Stimulated activated CD8-positive, alpha-beta memory T cell treated with anti-CD3 and anti-CD28 coated beads, Interleukin-4, amount 100 ng/mL, for 4 hours (primary cell): ENCODE measurements at places on chromosomes 2 and 18.

GRCh38 chr2:188819792-188820191 is 154.4 kb upstream of the COL3A1 start:
- no peak for DNase-seq

DNA sequence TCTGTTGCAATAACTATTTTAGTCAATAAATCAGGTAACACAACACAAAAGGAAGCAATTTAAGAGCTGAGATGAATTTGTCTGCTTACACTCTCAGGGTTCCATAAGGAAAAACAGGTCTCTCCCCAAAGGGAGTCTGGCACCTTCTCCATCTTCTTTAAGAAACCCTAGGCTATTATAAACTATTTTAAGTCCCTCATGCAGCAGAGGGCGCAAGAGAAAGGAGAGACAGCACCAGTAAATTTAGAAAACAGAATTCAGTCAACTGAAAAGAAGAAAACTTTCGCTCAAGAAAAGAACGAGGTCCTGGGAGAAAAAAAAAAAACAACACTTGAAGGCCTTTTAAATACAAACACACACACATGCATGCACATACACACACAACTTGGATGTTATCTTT is 19.1 kb downstream of the SULT1C4 start:
- DNase-seq: no peak

DNA sequence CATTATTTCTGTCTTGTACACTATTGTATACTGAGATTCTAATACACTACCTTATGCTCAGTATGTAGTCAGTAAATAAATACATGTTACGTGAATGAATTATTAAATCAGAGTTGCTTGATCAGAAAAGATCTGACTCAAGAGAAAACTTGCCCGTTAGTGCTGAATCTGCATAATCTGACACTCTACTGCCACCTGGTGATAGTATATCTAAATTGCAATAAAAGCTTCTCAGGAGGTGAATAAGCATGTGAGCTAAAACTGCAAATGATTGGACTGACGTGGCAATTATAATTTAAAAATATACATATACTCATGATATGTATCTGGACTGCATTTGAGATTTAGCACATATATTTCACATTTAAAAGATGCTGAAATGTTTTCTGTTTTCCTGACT is 70.4 kb downstream of the KIAA1328 start:
- no peak for DNase-seq

DNA sequence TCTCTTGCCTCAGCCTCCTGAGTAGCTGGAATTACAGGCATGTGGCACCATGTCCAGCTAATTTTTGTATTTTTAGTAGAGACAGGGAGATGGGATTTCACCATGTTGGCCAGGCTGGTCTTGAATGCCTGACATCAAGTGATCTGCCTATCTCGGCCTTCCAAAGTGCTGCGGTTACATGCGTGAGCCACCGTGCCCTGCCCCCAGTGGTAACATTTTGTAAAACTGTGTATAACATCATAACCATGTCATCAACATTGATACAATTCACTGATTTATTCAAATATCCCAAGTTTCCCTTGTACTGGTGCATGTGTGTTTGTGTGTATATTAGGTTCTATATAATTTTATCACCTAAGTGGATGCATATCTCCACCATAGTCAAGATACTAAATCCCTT is 70.0 kb downstream of the PDCL3 start:
- DNase-seq: no peak

GRCh38 chr2:235570256-235570655 is 76.4 kb downstream of the AGAP1 start:
- no peak for DNase-seq

DNA sequence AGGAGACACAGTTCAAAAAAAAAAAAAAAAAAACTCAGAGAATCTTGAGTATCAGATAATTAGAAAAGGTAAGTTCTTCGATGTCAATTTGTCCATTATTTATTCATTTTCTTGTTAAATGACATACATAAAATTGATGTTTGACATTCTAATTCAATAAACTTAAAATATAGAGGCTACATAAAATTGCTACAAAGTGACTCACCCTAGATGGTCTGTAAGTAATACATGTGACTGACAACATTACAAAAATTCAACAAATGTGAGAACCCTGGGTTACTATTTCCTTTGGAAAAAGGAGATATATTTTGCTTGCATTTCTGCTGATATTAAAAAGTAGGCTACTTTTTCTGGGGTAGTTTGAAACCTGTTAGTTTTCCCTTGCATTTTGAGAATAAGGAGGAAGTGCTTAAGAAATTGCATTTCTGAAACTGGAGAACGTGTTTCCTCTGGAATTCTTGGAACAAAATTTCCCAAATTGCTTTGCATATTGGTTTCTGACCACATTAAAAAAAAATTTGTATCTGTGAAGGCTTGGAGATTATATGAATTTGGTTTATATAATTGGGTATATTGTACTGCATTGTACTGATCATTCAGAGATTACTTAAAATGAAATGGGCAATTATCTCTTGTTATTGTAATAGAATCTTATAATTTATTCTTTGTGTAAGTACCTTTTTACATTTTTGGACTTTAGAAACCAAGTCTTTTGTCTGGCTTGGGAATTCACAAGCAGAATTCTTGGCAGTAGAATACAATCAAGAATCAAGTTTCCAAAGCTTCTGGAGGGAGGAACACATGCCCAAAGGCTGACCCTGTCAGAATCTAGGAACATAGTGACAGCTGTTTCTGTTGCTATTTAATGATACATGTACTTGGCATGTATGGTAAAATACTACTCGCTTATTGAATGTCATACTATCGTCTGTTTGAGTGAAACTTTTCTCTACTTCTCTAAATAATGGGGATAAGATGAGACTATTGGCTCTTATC is 106.1 kb downstream of the DSEL start:
- DNase-seq: no peak

- DNase-seq: no peak
Measured at GRCh38 chr2:201513271-201513670, 61.7 kb downstream of the STRADB start.

DNA sequence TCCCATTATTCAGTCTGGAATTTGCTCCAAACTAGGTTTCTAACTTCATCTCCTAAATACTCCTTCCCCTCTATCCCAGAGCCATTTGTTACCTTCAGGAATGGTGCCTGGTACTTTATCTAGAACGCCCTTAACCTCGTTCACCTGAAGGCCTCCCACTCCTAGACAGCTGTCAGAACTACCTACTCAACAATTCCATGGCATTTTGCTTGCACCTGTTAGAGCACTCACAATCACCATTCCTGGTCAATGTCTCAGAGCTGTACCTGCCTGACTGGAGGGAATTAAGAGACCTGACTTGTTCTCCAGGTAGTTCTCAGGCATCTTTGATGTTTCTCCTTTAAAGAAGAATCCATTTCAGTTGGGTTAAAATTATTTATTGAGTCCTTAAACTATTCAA is 88.9 kb downstream of the GAREM1 start:
- no peak for DNase-seq

DNA sequence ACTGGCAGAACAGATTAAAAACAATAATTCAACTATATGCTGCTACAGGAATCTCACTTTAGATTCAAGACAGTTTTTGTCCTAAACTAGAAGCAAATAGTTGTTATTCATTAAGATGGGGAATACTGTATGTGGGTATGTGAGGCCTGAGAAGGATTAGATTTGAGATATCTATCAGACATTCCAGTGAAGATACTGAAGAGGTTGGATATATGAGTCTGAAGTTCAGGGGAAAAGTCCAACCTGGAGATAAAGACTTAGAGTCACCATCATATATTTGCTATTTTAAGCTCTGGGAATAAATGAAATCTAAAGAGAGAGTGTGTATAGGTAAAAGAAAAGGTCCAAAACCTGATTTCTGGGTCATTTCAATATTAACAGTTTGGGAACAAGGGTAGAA is 96.2 kb upstream of the RBBP8 start:
- no peak for DNase-seq

DNA sequence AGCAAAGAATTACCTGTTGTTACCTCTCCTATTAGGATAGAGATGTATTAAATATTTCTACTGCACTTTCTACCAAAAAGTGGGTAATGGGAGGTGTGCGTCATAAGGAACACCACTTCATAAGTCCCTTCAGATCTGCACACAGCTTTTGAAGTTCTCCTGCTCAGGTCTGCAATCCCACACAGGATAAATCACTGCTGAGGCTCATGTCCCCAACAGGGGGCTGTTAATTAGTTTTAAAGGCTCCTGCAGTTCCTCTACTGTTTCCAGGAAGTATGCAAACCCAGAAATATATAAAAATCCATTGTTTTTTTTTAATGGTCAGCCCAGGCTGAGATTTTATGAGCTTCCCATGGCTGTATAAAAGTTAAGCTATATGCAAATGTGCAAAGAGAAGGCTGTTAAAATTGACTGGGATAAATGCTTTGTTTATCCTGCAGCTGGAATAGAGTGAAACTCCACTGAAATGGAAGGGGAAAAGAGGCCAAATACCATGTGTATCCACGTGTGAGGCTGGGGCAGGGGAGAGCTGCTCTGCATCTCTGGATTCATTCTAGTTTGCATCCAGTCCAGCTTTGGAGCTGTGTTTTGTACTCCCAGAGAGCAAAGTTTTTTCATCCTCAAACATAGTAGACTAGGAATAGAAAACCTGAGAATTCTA is 903.7 kb downstream of the TDRD15 start:
- no peak for DNase-seq

DNA sequence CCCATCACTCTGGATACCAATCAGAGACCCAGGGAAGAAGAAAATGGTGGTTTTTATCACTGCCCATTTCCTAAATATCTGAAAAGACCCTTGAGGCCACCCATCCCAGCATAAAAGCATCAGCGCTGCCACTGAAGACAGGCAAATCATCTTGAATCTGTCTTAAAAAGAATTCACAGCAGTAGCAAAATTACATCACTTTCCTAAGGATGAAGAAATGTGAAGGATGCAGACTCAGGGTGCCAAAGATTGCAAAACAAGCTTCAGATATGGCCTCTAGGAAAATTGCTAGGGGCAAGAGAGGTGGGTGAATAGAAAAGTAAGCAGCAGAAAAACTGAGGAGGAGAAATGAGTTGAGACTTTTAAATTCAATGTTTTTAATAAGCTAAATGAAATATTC is 70.0 kb downstream of the SLC25A12 start:
- no peak for DNase-seq

DNA sequence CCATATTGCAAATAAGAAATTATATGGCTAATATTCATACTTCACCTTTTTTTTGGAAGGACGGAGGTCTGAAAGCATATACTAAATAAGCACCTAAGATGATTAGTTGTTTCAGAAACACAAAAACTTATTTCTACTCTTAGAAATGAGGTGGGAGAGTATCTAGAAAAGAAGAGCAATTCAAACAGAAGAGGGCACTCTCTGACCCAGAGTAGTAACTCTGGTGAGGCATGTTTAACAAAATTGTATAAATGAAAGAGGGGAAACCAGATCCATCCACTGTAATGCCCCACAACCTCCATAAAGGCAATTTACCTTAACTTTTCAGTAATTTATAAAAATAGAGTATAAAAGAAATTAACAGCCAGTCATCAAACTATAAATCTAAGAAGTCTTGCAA is 669.6 kb upstream of the VRK2 start:
- DNase-seq: no peak

DNA sequence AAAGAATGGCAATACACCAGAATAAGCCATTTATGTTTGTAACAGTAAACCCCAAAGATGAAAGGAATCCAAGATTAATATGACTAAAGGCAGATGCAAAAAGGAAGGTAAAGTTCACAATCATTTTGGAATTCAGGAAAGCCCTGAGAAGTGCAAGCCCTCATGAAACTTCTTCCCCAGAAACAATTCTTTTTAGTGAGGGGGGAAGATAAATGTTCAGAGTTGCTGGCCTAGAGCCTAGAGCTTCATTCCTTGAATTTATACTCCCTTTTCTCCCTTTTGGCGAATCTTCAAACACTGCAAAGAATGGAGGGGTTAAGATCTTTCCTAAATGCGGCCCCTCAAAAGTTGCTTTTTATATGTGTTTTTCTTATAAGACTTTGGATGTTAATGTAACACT is 368.8 kb downstream of the MEIS1 start:
- no peak for DNase-seq

- no peak for DNase-seq
Measured at GRCh38 chr2:235900631-235901030, 267.6 kb downstream of the GBX2 start.

- DNase-seq: no peak
Measured at GRCh38 chr2:23516520-23517256, 131.7 kb downstream of the KLHL29 start.

- DNase-seq: no peak
Measured at GRCh38 chr18:9918016-9918680, 4.3 kb downstream of the VAPA start.

DNA sequence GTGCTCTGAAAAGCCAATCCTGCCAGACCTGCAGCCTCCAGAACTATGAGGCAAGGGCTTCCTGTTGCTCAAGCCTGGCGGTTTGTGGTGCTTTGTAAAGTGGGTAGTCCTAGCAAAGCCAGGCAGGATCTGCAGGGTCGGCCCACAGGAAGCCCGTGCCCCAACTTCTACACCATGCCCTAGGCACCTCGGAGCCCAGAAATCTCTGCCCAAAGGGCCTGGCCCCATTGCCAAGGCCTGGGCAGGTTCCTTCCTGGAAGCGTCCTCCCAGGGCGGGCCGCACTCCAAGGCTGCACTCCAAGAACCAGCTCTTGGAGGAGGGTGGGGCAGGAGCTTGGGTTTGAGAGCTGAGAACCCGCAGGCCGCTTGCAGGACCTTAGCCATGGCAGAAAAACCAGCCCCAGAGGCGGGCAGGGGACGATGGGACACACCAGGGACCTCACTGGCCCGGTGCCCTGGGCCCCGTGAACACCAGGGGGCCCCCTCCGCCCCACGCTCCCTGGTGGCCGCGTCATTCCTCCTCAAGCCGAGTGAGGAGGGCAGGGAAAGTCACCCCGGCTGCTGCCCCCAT is 37.2 kb upstream of the ID2 start:
- no peak for DNase-seq

GRCh38 chr2:73333564-73333963 is 40.2 kb upstream of the EGR4 start:
- DNase-seq: no peak

GRCh38 chr18:79693561-79694205 is 14.1 kb downstream of the CTDP1 start:
- DNase-seq: no peak
